HL-60 (cell line): ENCODE measurements at places on chromosomes 12 and 14.

DNA sequence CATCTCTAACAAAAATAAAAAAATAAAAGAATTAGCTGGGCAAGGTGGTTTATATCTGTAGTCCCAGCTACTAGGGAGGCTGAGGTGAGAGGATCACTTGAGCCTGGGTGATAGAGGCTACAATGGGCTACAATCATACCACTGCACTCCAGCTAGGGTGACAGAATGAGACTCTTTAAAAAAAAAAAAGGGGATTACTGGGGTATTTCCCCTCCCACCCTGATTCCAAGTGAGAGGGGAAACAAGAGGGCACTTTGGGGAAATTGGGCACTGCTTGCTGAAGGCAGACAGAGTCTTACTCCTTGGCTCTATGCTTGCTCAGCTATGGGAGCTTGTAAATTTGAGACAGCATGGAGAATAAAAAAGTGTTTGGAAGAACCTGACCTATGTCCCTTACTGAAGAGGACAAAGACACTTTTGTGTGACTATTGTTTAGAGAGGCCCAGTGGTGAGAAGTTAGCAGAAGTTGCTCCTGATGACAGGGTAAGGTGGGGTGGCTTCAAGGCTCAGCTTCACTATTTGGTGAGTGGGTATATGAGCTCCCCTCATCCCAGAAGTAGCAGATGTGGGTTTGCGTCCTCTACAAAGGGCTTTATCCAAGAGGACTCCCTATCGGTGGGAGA is 44.0 kb downstream of the KLRG1 start:
- DNase-seq, result no peak

DNA sequence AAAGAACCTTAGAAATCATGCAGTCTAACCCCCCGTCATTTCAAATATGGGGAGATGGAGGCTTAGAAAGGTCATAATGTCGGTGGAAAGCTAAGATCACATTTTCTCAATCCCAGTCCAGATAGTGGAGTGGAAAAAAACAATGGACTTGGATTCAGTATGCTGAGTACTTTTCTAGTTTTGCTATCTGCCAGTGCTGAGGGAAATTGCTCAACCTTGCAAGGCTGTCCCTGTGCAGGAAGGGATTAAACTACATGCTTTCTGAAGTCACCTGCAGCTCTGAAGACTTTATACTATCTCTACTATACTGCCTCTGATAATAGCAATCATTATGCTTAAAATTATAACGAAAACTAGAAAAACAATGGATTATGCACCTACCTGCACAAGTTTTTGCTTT is 272.8 kb downstream of the LRIG3 start:
- DNase-seq, result no peak

- DNase-seq, result no peak
These were observed 76.3 kb upstream of the TBX3 start for GRCh38 chr12:114760151-114760877.

- DNase-seq, result no peak
These were observed 210.3 kb downstream of the TMTC2 start for GRCh38 chr12:82896979-82897378.

GRCh38 chr14:64849940-64850339 is 29.8 kb downstream of the SPTB start:
- no peak for DNase-seq

- DNase-seq, result peak; percentile 53
These were observed 301.1 kb downstream of the DUSP6 start for GRCh38 chr12:89051065-89051677.

GRCh38 chr12:29320295-29321085 is 60.5 kb downstream of the ERGIC2 start:
- no peak for DNase-seq

DNA sequence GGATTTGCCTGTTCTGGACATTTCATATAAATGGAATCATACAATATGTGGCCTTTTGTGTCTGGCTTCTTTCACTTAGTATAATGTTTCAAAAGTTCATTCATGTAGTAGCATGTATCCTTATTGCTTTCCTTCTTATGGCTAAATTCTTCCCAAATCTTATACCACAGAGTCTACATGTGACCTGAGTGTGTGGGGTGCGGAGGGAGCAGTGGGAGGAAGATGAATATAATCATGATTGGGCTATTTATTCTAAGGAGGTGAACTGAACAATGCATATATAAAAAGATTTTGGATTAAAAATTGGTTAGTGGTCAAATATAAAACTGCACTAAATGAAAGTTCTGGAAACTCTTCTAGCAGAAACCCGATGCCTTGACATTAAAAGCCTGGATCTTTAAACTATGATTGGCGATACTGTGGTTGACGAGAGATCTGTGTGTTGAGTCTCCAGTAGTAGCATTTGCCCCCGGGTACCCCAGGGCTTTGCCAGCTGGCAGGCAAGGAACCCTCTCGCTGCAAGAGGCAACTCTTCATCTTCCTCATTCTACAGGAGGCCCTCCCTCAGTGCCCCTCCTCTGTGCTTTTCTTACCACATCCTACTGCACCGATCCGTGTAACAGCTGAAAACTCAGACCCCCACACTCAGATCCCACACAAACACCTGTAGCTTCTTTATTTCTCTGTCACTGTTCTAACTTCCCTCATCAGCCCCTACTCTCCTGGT is 2.6 kb downstream of the CYP46A1 start:
- DNase-seq, result no peak

GRCh38 chr14:102058961-102059360 is 27.9 kb downstream of the HSP90AA1 start:
- no peak for DNase-seq

DNA sequence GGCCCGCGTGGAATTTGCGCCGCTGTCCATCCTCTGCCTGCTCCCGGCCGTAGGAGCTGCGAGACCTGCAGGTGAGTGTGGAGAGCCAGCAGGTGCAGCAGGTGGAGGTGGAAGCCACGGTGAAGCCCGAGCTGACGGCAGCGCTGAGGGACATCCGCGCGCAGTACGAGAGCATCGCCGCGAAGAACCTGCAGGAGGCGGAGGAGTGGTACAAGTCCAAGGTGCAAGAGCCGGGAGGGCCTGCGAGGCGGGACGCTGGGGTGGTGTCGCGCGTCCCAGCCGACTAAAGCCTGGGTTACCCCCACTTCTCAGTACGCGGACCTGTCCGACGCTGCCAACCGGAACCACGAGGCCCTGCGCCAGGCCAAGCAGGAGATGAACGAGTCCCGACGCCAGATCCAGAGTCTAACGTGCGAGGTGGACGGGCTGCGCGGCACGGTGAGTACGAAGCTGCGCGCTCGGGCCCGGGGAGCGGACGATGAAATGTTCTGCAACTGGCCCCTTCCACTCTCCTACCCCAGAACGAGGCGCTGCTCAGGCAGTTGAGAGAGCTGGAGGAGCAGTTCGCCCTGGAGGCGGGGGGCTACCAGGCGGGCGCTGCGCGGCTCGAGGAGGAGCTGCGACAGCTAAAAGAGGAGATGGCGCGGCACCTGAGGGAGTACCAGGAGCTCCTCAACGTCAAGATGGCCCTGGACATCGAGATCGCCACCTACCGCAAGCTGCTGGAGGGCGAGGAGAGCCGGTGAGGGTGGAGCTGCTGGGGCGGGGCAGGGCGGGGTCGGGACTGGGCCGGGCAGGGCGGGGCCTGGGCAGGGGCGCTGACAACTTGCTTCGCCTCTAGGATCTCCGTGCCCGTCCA is 2.1 kb downstream of the PRPH start:
- no peak for DNase-seq

DNA sequence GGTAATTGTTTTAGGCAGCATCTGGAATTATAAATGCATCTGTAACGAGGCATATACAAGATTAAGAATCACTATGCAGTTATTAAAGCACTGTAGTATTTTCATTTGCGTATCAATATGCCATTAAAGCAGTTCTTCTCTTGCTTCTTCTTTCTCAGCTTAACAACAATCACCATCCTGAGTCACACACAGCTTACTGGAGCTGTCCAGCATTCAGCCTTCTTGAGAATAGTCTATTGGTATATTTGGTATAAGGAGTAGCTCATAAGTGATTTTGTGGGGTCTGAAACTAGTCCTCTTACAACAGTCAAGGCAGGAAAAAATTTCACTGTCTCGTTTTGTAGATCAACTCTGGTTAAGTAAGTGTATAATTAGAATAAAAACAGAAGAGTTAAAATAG is 523.0 kb upstream of the FOXG1 start:
- DNase-seq, result no peak

GRCh38 chr12:107607464-107608392 is 77.9 kb upstream of the PWP1 start:
- peak; percentile 72 for DNase-seq

GRCh38 chr12:12265571-12266388 is 1.1 kb downstream of the LRP6 start:
- DNase-seq, result no peak
